ENCODE measurements at places on chromosomes 5 and 9. TPM values are rescaled to one million over a fixed set of nuclear protein-coding genes. Genes with fewer than 3 reads are reported as not detected.

DNA sequence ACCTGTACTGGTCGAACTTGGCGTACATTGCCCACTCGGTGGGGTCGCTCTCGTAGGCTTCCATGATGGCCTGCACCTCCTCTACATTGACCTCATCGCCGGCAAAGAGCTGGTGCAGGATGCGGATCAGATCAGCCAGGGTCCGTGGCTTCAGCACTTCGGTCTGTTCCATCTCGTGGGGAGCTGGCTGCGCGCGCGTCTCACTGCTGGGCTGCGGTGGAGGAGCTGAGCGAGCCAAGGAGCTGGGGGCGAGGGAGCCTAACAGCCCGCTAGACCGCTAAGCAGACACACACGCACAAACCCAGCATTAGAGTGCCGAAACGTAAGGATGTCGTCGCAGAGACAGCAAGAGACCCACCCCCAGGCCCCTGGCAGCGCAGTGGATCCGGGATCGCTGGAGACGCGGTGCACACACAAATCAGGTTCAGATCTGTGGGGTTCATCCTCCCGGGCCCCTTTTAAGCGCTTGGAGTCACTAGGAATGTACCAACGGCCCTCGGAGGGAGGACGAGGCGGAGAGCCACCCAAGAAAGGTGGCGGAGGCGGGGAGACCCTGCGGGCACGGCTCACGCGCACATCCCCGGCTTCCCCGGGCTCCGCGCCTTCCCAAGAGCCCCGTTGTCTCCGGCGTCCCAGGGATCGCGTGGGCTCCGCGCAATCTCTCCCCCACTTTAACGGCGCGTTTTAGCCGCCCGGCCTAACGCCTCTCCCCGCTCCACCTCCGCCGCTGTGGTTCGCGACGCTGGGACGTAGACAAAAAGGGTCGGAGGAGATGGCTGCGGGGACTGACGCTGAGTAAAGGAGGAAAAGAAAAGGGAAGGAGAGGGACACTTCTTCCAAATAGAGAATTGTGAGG lies at the start of gene CDO1:
Gene CDO1 (minus strand): TSS at position 434 of the 856 bp plus-strand sequence. CDS start 262 bp downstream, at position 172.
- DNase-seq, result no peak

GRCh38 chr5:54766748-54767147 lies 218.6 kb downstream of the ESM1 start:
- DNase-seq, result no peak

GRCh38 chr5:135488727-135489465 lies 36.7 kb upstream of the TIFAB start:
- DNase-seq, result no peak

The CCL27 gene
- not detected for total RNA-seq

The AGXT2 gene
- total RNA-seq, result not detected

The GFI1B gene
- not detected for total RNA-seq

The GARIN3 gene
- not detected for total RNA-seq
